Stimulated activated CD4-positive, alpha-beta T cell treated with anti-CD3 and anti-CD28 coated beads, Interleukin-15, amount 100 ng/mL, for 24 hours (primary cell): ENCODE measurements at places on chromosomes 6 and 20.

DNA sequence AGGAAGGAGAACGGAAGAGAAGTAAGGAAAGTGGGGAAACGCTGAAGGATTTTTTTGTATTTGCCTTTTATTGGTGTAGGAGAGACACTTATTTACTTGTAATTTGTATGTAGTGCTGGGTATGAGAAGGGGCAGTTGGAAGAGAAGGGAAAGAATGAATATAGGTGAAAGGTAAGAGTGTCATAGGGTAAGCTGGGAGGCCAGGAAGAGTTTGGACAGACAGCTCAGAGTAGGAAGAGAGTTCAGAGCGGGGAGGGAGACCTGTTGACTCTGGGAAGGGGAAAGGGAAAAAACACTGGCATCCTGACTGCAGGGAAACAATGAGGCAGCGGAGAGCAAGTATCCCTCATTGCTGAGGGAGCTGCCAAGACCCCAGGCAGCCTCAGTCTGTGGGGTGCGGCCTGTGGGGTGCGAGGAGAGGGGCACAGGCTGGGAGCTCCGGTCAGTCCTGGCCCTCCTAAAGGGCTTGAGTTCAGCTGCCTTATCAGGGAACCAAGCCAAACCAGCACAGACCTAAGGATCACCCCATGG, 3.1 kb downstream of the TRAF3IP2 start:
- DNase-seq: no peak

DNA sequence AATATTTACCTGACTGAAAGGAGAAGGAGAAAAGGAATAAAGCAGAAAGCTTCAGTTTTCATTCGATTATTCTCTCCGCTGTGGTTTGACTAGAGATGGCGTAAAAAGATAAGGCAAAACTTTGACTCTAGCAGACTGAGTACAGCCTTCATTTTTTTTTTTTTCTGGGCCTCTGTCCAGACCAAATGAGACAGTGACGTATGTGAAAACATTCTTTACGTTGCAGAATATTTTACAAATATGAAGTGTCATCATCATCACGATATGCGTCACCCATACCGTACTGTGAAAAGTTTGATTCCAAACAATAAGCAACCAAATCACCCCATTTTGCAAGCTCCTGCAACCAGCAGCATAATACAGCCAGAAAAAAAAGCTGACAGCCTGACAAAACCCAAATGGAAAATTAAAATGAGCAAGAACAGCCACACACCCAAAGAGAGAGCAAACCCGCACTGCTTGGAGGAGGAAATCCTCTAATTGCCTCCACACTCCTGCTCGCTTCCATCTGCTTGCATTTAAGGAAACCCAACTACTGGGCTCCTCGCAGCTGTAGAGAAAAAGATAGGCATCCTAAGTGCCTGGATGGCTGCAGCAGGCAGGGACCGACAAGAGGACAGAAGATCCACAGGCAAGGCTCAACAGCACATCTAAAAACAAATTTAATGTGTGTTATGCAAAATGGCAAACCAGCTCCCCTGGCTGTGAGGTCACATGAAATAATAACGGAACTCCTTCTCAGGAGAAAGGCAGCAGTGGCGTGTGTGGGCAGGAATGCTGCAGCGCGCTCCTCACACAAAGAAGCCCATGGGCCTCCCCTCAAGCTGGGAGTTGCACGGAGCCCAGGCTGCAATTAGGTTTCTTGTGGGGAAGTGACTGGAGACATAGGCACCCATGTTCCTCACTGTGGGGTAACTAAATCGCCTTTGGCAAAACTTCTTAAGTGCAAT, 113.1 kb downstream of the FYN start:
- DNase-seq: peak; percentile 53

DNA sequence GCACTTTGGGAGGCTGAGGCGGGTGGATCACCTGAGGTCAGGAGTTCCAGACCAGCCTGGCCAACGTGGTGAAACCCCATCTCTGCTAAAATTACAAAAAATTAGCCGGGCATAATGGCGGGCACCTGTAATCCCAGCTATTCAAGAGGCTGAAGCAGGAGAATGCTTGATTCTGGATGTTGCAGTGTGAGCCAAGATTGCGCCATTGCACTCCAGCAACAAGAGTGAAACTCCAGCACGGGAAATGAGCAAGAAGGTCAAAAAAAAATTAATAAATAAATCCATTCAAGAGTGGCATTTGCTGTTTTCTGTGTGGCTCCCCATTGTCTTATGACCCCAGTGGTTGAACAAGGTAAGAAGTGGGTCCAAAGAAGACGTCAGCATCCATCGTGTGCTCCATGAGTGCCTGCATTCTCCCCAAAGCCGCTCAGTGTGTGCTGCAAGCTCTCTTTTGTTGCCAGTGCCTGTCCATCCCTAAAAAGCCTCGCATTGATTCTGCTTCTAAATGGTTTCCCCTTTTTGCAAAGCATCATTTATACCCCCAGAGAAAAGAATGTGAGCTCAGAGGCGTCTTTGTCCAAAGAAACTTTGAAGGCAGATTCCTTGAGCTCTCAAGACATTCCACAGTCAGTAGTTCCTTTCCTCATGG, 38.8 kb upstream of the MAP3K4 start:
- DNase-seq: no peak

GRCh38 chr6:100465701-100466409, 1.1 kb upstream of the SIM1 start:
- DNase-seq: no peak

DNA sequence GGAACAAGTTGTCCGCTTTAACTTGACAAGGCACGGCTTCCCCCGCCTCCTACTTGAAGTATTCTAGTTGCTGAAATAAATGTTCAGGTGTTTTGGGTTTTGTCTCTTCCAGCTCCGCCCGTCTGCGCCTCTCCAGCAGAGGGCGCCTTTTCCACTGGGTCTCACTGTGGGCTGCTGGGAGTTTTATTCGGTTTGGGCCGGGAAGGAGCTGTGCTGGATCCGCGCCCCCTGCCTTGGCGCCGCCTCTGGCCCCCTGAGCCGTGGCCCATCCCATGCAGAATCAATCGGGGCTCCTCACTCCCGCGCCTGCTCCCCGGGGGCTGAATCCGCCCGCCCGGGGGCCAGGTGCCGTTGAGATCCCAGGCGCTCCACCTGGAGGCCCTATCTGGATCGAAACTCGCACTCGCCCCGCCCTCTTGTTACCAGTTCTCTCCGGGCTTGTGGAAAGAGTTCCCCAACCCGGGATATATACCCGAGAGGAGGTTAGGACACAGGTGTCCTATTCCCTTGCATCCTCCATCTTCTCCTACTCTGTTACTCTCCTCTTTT, 51.0 kb upstream of the TCF21 start:
- peak; percentile 78 for DNase-seq
